ENCODE measurements at places on chromosomes 6 and 20.

DNA sequence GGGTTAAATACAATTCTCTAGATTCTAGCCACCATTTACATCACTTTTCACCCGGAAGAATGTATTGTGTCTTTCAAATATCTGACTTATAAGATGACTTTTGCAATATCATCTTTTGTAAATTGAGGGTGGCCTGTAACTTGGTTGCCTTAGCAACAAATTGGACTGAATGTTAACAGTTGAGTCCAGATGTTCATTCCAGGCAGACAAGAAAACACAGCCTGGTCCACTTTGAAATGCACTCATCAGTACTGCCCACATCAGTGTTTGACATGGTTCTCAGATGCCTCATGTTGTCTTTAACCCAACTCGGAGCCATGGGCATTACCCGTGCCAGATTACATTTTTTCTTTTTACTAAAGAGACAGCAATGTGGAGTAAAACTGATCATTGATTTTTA is 781.6 kb upstream of the CHD6 start:
- DNase-seq = no peak

DNA sequence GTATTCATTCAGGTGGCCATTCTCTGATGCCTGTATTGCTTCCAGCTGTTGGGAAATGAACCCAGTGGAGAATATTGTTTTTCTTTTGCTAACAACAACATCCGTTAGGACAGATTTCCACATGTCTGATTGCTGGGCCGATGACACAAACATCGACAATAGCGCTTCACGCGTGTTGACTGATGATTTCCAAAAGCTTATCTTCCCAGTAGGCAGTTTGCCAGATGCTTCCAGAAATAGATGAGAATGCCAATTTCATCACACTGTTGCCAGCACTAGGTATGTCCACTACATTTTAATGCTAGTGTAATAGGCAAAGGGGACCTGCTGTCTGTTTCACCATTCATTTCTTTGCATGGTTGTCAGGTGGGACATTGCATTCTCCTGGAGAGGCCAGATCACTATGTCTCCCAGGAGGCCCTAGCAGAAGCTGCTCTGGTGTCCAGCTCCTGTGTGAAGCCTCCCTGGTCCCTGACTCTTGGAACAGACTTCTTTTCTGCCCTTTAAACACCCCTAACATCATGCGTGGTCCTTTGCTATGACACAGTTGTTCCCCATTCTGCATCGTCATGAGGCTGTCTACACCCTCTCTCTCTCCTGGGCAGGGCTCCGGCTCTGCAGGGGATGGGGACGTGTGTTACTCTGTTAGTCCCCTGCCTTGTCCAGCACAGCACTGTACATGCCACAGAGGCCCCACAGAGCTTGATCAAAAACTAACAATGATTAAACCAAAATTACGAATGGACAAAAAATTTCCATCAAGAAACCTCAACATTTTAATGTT is 181.6 kb downstream of the CDH26 start:
- DNase-seq = no peak

DNA sequence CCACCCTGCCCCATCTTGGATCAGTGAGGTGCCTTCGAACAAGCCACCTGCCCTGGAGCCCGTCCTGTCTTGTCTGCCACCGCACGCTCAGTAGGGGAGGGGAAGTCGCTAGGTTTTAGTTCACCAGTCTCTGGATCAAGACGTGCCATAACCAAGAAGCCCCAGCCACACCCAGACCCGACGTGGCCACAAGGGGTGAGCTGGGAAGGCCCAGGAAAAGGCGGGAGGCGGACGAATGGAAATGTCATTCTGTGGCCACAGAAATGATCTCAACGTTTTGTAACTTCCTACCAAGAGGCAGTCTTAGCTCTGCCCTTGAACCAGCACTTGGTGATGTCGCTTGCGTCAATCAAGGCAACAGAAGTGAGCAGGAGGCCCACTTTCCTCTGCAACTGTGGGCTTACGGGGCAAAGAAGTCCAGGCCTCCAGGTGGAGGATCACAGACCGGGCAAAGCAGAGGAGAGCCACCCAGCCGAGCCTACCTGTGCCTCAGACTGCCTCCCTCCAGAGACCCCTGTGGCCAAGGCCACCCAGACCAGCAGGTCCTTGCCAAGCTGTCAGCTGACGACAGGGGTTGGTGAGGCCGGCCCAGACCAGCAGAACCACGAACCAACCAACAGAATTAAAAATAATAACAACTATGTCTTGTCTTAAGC is 14.5 kb downstream of the GMEB2 start:
- no peak for DNase-seq

DNA sequence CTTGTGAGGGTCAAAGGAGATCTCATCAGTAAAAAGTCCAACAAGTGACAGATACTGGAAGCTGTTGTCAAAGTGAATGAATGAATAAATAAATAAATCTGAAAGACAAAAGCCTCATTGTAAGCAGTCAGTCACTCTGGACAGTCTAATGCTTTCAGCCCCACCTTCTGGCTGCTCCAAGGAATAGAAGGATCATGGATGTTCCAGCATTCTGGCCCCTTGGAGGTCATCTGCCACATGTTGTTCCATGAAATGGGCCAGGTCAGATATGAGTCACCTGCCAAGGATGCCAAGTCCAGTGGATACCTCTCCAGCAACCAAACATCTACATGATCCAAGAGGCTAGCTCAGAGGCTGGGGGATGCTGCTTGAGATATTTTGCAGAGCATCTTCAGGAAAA is 185.6 kb downstream of the BMP7 start:
- no peak for DNase-seq

GRCh38 chr6:10690651-10691445 is 3.6 kb downstream of the C6orf52 start:
- DNase-seq = no peak

- DNase-seq = no peak
Observed at GRCh38 chr6:111520524-111520923, 37.5 kb upstream of the REV3L start.

GRCh38 chr6:84428300-84428907 is 201.0 kb upstream of the CEP162 start:
- no peak for DNase-seq

DNA sequence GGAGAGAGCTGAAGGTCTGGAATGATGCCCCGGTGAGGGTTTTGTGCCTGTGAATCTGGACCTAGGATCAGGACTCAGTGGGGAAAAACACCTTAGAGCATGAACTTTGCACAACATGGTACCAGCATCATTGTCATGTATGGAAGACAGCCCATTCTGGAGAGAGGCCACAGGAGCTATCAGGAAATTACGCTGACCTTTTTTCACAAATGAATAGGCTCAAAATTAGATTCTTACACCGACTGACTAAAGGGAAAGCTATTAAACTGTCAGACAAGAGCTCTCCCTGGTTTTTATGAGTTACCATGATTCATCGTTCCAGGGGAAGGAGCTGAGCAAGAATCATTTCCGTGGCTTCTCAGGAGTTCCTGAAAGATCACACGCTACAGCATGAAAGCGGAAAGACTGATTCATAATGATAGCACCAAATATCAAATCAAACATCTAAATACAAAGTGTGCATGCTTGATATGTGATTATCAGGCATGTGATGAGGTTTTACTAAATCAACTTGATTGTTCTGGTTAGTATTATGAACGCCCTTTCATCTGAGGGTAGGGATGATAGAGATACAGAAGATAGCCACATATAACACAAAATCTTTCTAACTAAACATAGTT is 224.9 kb upstream of the SMLR1 start:
- no peak for DNase-seq
